Stimulated activated memory B cell treated with anti-CD40 and anti-IgM and Interleukin-4, amounts not matched to agents 10 μg/mL and 1 μg/mL and 100 μg/mL, for 72 hours (primary cell): ENCODE measurements at places on chromosomes 7 and 10.
A peak's percentile ranks its signal among the peaks of the same experiment; 100 is the strongest.

- H3K36me3 ChIP-seq: peaks cover 5% of the 10 kb centered on the region
- no peak overlapping the region for H3K27ac ChIP-seq
- peaks cover 21% of the 10 kb centered on the region for H3K4me1 ChIP-seq
These were observed 191.8 kb downstream of the ADARB2 start for GRCh38 chr10:1545524-1545923.

DNA sequence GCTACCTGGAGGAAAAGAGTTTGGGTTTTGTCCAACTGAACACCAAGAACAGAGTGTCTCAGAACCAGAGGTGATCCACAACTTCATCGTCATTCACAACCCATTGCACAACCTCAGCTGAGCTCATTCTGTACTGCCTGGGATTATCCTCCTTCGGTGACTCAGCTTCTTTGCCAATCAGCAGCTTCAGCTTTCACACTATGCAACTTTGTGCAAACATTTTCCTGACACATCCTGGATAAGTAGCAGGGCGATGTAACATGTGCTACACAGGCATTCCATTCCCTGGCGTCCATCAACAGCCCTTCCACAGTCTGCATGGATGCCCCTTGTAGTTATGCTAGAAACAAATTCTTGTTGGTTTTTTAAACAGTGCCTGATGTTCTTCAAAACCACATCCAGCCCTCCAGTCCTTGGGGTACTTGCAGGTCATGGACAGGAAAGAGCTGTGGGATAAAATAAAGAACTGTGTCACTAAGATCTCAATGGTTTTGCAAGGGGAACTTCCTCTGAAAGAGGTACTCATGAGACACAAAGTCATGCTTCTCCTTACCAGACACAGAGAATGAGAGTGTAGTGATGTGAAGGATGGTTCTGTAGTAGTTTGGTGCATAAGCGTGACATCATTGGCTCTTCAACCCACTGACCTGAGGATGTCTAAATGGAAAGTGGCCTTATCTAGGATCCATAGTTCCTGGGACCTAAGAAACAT, 478.5 kb downstream of the KIF20B start:
- no peaks in the 10 kb centered on the region for H3K36me3 ChIP-seq
- no peaks in the 10 kb centered on the region for H3K4me1 ChIP-seq
- no peak overlapping the region for H3K4me3 ChIP-seq
- ATAC-seq: peak; percentile 57
- no peak overlapping the region for H3K27ac ChIP-seq

DNA sequence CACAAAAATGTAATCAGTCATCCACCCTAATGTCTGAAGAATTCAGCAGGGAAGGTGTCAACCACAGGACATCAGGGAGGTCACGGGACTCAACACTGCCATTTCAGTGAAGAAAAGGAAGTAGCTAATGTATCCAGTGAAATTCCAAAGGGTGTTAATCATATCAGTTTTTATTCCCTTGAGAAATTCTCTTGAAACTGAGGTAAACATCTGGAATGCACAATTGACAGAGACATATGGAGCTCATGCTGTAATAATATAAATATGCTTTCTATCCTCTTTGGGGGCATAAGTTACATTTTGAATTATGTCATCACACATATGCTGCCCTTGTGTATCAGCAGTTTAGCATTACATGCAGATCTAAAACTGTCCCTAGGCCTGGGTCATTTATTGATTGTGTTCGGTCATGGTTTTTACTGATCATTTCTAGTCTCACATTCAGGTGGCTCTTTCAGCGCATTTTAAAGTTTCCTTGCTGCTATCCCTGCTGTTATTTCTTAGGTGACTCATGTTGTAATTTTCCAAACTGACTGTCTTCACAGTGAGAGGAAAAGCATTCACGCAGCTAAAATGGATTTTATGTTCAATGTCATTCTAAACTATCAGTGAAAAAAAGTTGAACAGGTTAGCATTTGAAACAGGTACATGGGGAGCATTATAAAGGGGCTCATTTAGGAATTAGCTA, 273.9 kb downstream of the TSPAN12 start:
- H3K4me1 ChIP-seq: no peaks in the 10 kb centered on the region
- H3K27me3 ChIP-seq: no peaks in the 10 kb centered on the region
- H3K27ac ChIP-seq: no peak overlapping the region
- ATAC-seq: no peak
- no peaks in the 10 kb centered on the region for H3K36me3 ChIP-seq

DNA sequence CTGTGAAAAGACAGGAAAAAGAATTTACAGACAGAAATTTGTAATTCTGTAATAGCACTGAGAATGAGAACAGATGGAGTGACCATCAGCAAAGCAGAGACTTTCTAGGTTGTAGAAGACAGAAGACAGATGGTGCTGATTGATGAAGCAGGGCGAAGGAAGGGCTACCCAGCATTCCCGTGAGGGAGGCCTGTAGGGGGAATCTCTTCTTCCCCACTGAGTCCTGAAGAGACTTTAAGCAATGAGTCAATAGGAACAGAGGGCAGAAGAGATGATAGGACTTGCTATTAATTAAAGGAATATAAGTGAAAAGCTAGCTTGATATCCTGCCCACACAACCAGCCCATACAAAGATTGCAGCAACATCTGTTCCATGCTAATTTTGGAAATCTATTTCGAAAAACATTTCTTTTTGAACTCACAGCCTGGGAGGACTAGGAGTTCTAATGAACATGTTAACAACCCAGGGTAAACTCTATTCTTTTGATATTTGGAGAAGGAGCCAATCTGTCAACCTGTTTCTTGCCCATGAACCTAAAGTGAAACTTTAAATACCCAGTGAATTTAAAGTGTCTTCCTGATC, 44.1 kb downstream of the RALA start:
- peaks cover 59% of the 10 kb centered on the region for H3K36me3 ChIP-seq
- no peak for ATAC-seq
- H3K4me3 ChIP-seq: no peak overlapping the region

DNA sequence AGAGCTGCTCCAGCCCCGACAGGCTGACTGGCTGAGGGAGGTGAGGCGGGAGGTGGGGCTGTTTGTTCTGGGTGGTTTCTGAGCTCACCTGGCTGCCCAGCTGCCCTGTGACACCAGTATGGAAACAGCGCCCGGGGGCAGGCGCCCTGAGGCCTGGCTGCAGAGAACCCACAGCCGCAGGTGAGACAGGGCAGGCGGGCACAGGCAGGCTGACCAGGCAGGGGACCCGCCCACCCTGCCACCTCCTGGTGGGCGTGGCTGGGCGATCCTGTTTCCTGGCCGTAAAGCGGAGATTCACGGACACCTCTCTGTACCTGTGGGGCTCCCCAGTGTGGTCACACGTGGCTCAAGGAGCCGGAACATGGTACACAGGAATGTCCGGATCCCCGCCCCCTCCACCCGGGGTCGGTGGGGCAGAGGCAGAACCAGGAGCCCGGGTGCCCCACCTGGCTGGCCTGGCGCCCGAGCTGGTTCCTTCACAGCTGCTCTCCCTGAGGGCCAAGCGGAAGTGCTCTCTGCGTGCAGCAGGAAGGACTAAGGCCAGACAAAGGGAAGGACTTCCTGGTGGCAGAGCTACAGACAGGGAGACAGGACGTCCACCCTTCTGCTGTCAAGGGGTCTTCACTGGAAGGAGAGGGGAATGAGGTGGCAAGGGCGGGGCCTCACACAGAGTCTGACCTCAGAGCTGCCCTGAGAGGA, 3.9 kb downstream of the MICALL2 start:
- no peak overlapping the region for H3K27ac ChIP-seq
- no peak for ATAC-seq
- peaks cover 15% of the 10 kb centered on the region for H3K4me1 ChIP-seq
- H3K36me3 ChIP-seq: no peaks in the 10 kb centered on the region
- peaks cover 31% of the 10 kb centered on the region for H3K27me3 ChIP-seq

DNA sequence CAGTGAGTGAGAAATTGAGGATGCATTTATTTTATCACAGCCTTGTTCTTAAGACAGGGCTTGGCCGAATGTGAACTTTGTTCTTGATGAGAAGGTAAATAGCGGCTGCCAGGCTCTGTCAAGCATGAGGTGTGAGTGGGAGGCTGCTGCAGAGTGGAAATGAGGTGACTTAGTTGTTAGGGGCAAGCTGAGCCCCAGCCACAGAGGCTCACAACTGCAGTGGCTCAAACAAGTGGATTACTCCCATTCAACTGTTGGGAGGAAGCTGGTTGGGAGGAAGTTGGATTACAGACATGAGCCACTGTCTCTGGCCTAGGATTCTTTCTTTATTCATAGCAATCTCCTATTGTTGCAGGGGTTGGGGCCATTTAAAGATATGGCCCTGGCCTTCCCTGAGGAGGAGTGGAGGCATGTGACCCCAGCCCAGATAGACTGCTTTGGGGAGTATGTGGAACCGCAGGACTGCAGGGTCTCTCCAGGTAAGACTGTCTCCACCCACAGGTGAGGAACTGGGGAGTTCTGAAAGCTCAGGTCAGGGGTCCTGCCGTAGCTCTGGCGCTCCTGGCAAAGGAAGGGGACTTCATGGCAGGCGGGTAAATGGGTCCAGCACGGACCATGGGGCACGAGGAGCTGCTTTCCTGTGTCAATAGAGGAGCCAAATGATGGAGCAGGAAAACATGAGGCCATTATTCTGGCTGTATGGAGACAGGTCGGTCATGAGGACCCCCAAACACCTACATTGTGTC, 7.1 kb downstream of the ZSCAN25 start:
- H3K4me3 ChIP-seq: no peak overlapping the region
- no peak for ATAC-seq
- peaks cover 85% of the 10 kb centered on the region for H3K36me3 ChIP-seq
- no peak overlapping the region for H3K27ac ChIP-seq
- peaks cover 31% of the 10 kb centered on the region for H3K4me1 ChIP-seq

DNA sequence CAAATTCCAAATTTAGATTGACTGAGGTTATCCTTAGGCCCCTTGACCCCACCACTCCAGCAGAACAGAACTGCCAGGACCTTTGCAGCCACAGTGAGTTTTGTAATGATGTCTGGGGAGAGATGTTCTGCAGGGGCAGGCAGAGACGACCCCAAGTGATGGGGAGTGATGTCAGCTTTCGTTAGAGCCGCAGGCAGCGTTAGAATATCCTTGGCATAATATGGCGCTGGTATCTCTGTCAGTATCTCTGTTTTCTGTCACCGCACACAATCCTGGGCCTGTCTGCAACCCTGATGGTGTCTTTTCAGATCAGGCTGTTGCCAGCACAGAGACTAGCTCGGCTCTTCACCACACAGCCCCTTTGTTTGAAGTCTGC, 1083.6 kb downstream of the KCNMA1 start:
- H3K27me3 ChIP-seq: no peaks in the 10 kb centered on the region
- H3K36me3 ChIP-seq: no peaks in the 10 kb centered on the region

- no peak overlapping the region for H3K4me3 ChIP-seq
- no peaks in the 10 kb centered on the region for H3K36me3 ChIP-seq
- H3K4me1 ChIP-seq: peaks cover 16% of the 10 kb centered on the region
- ATAC-seq: no peak
These were observed 11.9 kb upstream of the OPALIN start for GRCh38 chr10:96370584-96371157.

- H3K27me3 ChIP-seq: no peaks in the 10 kb centered on the region
- peaks cover 7% of the 10 kb centered on the region for H3K4me1 ChIP-seq
- no peak overlapping the region for H3K4me3 ChIP-seq
- H3K36me3 ChIP-seq: peaks cover 14% of the 10 kb centered on the region
- H3K27ac ChIP-seq: no peak overlapping the region
- peak; percentile 78 for ATAC-seq
These were observed 11.1 kb upstream of the TFEC start for GRCh38 chr7:116041615-116042014.

GRCh38 chr7:128945668-128946366, 8.1 kb downstream of the IRF5 start:
- H3K27ac ChIP-seq: peak overlapping the region; percentile 57
- H3K4me3 ChIP-seq: no peak overlapping the region
- H3K36me3 ChIP-seq: peaks cover 81% of the 10 kb centered on the region

GRCh38 chr10:131102147-131102546, 209.4 kb downstream of the TCERG1L start:
- no peak overlapping the region for H3K4me3 ChIP-seq
- no peaks in the 10 kb centered on the region for H3K4me1 ChIP-seq
- no peaks in the 10 kb centered on the region for H3K36me3 ChIP-seq
- H3K27me3 ChIP-seq: peaks cover 8% of the 10 kb centered on the region
- no peak for ATAC-seq

DNA sequence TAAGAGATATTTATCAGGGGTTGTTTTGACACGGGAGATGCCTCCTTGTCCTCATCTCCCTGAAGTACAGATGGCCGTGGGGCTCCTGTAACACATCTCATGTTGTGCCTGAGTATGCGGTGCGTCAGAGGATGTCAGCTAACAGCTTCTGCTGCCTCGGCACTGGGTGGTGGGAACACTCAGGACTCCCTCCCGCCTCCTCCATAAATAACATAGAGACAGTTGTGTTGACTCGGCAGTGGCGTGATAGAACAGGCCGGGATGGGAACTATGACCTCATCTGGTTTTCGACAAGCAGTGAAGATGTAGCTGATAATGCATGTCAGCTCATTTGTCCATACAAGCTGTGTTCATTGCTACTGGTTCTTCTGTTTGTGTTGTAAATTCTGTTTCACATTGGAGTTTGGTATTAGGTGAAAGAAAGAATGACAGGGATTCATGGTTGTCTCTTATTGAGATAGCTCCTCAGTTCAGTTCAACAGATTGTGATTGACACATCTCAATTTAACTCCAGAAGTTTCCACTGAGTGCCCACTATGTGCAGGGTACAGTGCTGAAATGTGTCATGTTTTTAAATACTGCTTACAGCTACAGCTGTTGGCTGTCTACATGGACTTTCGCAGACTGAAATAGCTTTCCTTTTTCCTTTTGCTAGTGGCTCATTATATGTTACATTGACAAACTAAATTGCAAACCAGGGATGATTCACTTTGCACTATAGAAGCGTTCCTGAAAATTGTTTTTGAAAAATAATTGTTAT, 87.4 kb downstream of the CHN2 start:
- no peaks in the 10 kb centered on the region for H3K36me3 ChIP-seq
- H3K27ac ChIP-seq: no peak overlapping the region
- H3K4me1 ChIP-seq: peaks cover 26% of the 10 kb centered on the region
- no peak for ATAC-seq

DNA sequence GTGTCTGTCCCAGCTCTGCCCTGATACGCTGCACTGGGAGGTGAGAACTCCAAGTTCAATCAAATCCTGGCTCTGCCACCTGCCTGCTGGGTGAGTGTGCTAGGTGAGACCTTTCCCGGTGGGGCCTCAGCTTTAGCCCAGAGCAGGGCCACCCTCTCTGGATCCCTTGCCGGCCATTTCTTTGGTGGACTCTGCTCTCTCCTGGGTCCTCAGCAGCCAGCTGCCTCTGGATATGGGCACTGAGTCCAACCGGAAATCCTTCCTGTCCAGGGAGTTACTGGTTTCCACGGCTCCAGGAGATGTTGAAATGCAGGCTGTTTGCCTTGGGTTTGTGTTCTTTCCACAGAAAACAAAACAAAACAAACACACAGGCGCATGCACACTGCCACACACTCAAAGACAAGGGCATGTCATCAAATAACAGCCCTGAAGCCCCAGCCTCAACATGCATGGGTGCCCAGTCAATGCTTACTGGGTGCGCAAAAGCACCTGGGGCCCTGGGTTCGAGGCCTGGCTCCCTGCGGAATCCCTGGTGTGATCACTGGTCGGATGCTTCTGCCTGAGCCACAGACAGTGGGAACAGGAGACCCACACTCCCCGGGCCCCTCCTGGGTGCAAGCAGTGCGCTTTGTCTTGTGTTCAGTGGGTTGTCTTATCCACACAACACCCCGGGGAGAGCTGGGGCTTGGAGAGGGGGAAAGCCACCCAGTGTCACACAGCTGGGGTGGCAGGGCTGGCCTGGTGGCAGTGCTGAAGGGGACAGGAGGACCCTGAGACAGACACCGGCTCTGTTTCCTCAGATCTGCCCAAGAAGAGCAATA, 33.1 kb downstream of the PPIF start:
- H3K36me3 ChIP-seq: no peaks in the 10 kb centered on the region
- ATAC-seq: no peak
- no peak overlapping the region for H3K27ac ChIP-seq

- H3K27me3 ChIP-seq: no peaks in the 10 kb centered on the region
- H3K4me1 ChIP-seq: no peaks in the 10 kb centered on the region
- ATAC-seq: no peak
- no peak overlapping the region for H3K27ac ChIP-seq
- H3K4me3 ChIP-seq: no peak overlapping the region
- no peaks in the 10 kb centered on the region for H3K36me3 ChIP-seq
These were observed 564.1 kb upstream of the KCND2 start for GRCh38 chr7:119708891-119709290.
